Stimulated activated CD4-positive, alpha-beta T cell treated with anti-CD3 and anti-CD28 coated beads, Interleukin-1b, Interleukin-23, amount 100 ng/mL, for 1 hour (primary cell): ENCODE measurements at places on chromosomes 6 and 20.

- no peak for DNase-seq
Measured at GRCh38 chr20:50053362-50054230, 59.4 kb downstream of the UBE2V1 start.

- no peak for DNase-seq
Measured at GRCh38 chr20:45066372-45066771, 34.6 kb downstream of the KCNS1 start.

GRCh38 chr6:122052346-122052900 lies 347.0 kb upstream of the HSF2 start:
- no peak for DNase-seq

DNA sequence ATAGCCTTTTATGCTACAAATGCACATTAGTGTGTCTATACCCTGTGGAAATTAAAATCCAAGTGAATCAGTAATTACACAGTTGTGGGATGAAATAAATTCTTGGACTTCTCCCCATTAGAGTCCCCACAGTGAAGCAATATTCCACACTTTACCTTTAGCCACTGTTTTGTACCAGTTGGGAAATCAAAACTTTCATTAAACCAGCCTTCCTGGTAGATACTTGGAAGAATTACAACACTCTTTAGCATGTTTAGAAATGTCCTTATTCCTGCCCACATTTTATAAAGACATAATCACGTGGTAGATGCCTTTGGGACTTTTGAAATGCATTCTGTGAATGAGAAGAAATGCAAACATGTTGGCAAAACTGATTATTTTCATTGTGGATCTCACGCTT lies 49.0 kb upstream of the ANKEF1 start:
- no peak for DNase-seq

GRCh38 chr6:37717836-37718251 lies 20.2 kb upstream of the MDGA1 start:
- DNase-seq, result no peak

DNA sequence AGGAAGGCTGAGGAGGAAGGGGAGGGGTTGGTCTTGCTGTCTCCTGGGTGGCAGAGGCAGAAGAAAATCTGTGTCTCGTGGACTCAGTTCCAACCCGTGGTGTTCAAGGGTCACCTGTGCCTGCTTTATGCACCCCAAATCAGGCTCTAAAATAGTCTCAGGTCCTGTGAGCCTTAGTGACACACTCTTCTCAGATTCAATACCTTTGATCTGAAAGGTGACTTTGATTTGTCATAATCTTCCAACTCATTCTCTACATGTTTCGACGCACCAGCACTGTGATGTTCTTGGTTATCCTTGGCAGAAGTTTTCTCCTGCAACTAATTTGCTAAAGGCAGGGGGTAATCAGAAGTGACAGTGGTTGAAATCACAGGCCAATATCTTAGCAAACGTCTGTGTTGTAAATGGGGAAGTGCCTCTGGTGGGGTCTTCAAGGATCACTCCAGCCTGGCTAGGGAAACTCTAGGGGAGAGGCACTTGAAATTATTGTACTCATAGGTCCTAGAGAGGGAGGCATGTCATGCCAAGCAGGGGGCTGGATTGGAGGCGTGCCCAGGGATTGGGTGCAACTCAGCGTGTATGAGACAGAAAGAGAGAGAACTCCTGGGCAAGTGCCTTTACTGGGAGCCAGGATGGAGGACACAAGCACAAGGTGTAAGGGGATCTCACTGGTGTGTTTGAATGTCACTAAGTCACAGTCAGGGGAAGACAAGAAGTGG lies 19.0 kb upstream of the PRND start:
- DNase-seq, result no peak

DNA sequence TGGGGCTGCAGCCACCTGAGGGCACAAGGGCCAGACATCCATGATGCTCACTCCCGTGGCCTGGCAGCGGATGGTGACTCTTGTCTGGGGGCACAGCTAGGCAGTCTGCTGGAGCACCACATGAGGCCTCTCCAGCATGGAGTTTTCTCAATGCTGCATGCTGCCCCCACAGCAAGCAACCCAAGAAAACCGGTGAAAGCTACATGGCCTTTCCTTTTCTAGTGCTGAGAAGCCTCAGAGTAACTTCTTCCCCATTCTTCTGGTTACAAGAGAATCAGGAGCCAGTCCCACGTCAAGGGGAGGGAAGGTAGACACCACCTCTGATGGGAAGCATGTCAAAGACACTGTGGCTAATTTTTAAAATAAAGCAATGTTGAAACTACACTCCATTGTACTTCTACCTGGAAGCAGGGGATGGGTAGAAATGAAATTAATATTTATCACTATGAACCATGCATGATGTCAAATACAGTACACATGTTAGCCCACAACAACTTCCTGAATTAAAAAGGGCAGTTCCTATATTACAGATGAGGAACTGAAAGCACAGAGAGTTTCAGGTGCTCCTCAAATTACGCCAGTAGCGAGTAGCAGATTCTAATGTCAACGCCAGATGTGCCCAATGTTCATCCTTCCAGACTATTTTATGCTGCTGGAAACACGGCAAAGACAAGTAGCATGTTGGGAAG lies 101.5 kb downstream of the LAMP5 start:
- no peak for DNase-seq

- no peak for DNase-seq
Measured at GRCh38 chr6:35047265-35048011, 93.7 kb downstream of the TCP11 start.

GRCh38 chr6:22149501-22150367 lies 147.1 kb downstream of the PRL start:
- DNase-seq, result no peak

- DNase-seq, result no peak
Measured at GRCh38 chr6:63537201-63537958, 34.9 kb upstream of the LOC128125822 start.

GRCh38 chr20:50724851-50725723 lies 6.3 kb upstream of the PARD6B start:
- DNase-seq, result no peak

- no peak for DNase-seq
Measured at GRCh38 chr6:100573166-100573565, 108.4 kb upstream of the SIM1 start.

- no peak for DNase-seq
Measured at GRCh38 chr20:37723668-37724067, 29.8 kb downstream of the CTNNBL1 start.

GRCh38 chr20:14632906-14633305 lies 295.5 kb upstream of the FLRT3 start:
- no peak for DNase-seq

DNA sequence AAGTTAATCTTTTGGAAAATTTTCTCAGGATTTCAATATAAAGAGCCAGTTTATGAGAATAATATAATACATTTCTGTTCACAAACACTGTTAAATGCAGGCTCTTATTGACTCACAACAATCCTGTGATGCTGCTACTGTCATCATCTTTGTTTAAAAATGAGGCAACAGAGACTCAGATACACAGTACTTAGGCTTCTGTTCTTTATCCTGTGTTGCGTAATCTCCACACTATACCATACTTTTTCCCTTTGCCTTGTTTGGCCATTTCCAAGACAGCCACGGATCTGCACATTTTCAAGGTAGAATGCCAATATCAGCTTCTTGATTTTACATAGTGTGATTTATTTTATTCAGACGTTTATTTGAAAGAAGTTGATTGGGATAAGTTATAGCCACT lies 699.0 kb upstream of the CITED2 start:
- DNase-seq, result no peak

DNA sequence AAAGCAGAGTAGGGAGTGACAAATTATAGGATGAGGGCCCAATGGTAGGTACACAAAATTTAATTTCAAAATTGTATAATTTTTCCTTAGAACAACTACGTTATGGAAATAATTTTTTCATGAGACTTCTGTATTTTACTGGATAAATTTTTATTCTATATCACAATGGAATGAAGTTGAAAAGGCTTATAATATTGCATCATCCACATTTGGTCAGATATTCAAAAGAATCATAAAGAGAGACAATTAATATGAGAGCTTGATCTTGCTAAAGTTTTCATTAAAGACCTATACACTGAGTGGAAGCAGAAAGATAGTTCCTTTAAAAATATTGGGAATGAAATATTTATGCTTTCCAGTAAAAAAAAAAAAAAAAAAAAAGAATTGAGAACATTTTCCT lies 242.8 kb downstream of the FARS2 start:
- DNase-seq, result no peak
